ENCODE measurements at places on chromosomes 11 and 22.

GRCh38 chr11:64876229-64876750, 2.1 kb downstream of the EHD1 start:
- DNase-seq: no peak

DNA sequence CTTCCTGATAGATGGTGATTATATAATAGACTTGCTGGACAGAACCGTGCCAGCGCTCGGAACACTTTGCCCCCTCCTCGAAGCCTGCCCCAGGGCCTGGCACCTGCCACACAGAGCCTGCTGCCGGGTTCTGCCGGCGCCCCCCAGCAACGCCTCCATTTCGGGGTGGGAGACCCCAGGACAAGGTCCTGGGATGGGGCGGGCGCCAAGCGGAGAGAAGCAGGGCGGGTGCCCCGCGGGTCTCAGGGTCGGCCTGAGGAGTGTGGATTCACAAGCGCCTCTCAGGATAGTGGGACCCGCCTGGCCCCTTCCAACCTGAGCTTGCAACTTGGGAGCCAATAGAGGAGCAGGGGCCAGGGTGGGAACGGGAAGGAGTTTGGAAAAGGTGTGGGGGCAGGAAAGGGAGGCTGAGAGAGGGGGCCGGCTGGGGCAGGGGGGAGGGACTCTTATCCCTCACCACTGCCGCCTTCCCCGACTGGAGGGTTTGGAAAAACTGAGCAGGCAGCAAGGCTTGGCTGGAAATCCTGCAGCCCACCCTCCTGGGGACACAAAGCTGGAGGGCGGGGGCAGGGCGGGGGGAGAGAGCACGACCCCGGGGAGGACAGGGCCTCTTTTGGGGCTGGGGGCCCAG, 3.3 kb upstream of the BCL9L start:
- DNase-seq: no peak

GRCh38 chr11:70628855-70629844, 230.8 kb downstream of the CTTN start:
- no peak for DNase-seq

GRCh38 chr11:101866619-101867491, 48.0 kb upstream of the CEP126 start:
- DNase-seq: no peak

DNA sequence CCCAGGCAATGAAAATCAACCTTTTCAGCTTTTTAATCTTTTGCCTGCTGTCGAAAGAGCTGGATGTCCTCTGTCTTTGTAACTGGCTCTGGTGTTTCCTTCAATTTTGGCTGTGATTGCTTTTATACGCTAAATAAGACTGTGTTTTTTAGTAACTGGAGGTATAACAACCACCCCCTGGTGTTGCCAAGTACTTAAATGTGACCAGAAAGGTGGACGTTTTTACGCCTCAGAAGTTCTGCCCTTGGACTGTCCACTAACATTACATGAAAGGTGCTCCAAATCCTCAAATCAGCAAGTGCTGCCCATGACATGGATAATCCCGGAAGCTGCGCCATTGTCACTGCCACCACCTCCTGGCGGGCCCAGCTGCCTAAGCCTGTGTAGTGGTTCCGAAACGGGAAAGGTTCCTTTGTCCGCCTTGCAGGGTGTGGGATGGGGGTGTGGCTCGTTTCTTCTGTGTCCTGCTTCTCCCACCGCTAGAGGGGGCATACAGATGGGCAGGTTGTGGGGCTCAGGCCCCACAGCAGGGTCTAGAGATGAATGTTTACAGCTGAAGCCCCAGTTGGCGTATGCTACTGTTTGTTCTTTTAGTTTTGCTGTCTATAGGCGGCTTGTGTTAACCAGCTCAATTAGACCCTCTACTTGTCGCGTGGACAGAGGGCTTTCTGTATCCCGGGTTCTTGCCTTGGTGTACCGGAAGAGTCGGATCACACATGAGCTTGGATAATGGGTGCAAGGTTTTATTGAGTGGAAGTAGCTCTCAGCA, 82.2 kb upstream of the SEPTIN5 start:
- no peak for DNase-seq

- DNase-seq: no peak
These were observed 159.1 kb upstream of the NECTIN1 start for GRCh38 chr11:119888119-119888518.
